ENCODE measurements at places on chromosomes 13 and 19. TPM values are rescaled to one million over a fixed set of nuclear protein-coding genes. Genes with fewer than 3 reads are reported as not detected.
A peak's percentile ranks its signal among the peaks of the same experiment; 100 is the strongest.

The REEP6 gene
- total RNA-seq = 9.6 TPM

The LILRA1 gene
- total RNA-seq = 2.2 TPM

The CEACAM7 gene
- total RNA-seq = 0.16 TPM

The NOVA2 gene
- 8.5 TPM for total RNA-seq

The CEACAM4 gene
- 4.7 TPM for total RNA-seq

The ETHE1 gene
- 61.3 TPM for total RNA-seq

The CEACAM16 gene
- total RNA-seq = not detected

GRCh38 chr19:21691661-21692060 is 75.7 kb downstream of the ZNF100 start:
- no peaks in the 10 kb centered on the region for H3K27me3 ChIP-seq
- no peak for DNase-seq
- no peaks in the 10 kb centered on the region for H3K36me3 ChIP-seq
- no peaks in the 10 kb centered on the region for H3K4me1 ChIP-seq
- no peak overlapping the region for H3K27ac ChIP-seq

DNA sequence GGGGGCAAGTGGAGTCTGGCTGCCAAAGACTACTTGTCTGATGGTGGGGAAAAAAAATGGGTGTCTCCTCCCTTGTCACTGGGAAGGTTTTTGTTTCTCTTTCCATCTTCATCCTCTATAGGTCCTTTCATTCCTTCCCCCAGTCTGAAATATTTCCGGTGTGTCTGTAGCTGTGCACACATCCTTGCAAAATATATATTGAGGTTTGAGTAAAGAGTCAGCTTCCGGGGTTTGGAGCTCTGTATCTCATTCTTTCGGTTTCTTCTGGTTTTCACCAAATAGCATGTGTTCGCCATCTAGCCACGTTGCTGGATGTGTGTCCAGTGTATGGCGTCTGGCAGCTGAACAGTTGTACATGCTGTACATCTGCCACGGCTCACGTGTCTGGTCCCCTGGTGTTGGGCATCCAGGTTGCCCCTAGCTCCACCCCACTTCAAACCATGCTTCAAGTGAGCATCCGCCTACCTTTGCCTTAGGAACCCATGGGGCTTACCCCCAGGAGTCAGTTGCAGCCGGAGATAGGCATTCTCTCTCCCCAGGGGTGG is 142.2 kb downstream of the SIPA1L3 start:
- no peaks in the 10 kb centered on the region for H3K27me3 ChIP-seq
- H3K27ac ChIP-seq = no peak overlapping the region
- DNase-seq = no peak
- H3K36me3 ChIP-seq = no peaks in the 10 kb centered on the region
- H3K4me1 ChIP-seq = no peaks in the 10 kb centered on the region
- H3K4me3 ChIP-seq = no peak overlapping the region

DNA sequence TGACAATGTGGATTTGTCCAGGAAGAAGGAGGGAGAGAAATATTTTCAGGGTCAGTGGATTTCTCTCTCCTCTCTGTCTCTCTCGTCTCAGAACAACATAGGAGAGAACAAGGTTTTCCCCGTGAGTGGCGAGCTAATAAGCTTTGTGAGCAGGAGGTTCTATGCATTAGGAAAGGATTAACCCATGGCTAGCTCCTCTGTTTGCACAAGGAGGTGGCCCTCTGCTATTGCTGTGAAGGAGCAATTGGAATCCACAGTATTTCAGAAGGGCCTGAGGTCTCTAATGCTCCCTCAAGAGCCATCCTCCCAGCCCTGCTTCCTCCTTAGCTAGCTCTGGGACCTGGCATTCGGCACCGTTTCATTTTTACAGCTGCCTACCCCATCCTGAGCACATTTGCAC is 288.9 kb upstream of the MAB21L1 start:
- H3K4me1 ChIP-seq = no peaks in the 10 kb centered on the region
- no peak overlapping the region for H3K27ac ChIP-seq
- peaks cover 2% of the 10 kb centered on the region for H3K36me3 ChIP-seq
- no peaks in the 10 kb centered on the region for H3K27me3 ChIP-seq
- DNase-seq = no peak

DNA sequence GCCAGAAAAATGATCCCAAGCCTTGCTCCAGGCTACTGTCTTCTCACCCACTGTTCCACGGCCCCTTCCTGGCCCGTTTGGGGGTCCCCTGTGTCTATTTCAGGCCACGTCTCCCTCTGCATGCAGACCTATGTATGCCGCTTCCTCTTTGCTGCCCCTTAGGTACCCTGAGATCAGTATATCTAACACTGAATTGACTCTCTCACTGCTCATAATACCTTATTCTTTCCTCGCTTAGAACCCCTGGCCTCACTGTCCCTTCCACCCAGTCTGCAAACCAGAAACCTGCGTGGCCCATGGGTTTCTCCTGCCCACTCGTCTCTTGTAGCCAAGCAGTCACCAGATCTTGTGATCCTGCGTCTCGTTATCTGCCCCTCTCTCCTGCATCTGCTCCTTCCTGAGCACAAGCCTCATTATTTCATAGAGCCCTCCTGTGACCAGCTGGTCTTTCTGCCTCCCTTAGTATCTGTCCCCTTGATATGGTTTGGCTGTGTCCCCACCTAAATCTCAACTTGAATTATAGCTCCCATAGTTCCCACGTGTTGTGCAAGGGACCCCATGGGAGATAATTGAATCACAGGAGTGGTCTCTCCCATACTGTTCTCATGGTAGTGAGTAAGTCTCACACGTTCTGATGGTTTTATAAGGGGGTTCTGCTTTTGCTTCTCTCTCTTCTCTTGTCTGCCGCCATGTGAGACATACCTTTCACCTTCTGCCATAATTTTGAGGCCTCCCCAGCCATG is 109.0 kb upstream of the RNF113B start:
- peaks cover 3% of the 10 kb centered on the region for H3K4me1 ChIP-seq
- no peak overlapping the region for H3K27ac ChIP-seq
- no peaks in the 10 kb centered on the region for H3K27me3 ChIP-seq
- H3K36me3 ChIP-seq = no peaks in the 10 kb centered on the region

DNA sequence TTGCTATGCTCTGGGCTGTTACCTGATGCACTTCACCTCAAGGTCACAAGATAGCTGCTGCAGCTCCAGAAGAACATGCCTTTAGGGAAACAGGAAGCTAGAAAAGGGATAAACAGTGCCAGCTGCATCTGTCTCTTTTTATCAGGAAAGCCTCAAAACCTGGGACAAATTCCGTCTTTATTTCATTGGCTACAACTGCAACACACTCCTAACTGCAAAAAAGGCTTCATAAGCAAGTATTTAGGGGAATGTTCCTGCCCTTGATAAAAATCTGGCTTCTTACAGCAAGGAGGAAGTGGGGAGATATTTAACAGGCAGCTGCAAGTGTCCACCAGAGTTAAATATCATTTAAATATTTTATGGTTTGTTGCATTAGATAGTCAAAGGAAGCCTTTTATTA is 34.2 kb upstream of the SERTM1 start:
- no peaks in the 10 kb centered on the region for H3K27me3 ChIP-seq
- H3K4me1 ChIP-seq = no peaks in the 10 kb centered on the region
- H3K36me3 ChIP-seq = no peaks in the 10 kb centered on the region
- no peak for DNase-seq
- H3K27ac ChIP-seq = no peak overlapping the region
- no peak overlapping the region for H3K4me3 ChIP-seq

DNA sequence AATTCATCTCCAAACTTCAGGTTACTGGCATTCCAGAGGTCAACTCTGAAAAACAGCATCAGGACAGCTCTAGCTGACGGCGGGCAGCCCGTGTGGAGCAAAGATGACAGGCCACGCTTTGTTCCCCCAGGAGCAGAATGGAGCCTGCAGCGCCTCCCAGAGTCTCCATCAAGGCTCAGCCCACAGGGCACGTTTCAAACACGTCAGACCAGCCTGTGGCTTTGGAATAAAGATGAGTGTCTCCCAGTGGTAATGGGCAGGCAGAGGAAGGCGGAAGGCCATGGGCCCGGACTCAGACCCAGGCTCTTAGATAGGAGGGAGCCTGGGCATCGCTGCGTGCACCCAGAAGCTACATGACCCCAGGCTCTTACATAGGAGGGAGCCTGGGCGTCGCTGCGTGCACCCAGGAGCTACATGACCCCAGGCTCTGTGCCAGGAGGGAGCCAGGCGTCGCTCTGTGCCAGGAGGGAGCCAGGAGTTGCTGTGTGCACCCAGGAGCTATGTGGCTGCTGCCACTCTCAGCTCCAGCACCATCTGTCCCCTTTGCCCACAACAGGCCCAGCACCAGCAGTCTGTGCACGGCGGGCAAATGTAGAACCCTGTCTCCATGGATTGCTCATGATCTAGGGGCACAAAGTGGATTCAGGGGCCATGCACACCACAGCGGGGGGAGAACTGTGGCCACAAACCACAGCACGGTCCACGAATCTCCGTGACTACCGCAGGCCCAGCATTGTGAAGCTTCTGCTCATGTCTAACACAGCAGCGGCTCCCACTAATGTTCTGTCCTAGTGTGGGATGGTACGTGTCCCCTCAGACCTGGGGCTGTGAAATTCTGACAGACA is 47.8 kb upstream of the C13orf46 start:
- H3K27me3 ChIP-seq = no peaks in the 10 kb centered on the region
- H3K4me1 ChIP-seq = no peaks in the 10 kb centered on the region
- no peak overlapping the region for H3K4me3 ChIP-seq
- no peaks in the 10 kb centered on the region for H3K36me3 ChIP-seq
- no peak overlapping the region for H3K27ac ChIP-seq

GRCh38 chr13:99393791-99394735 is 86.9 kb upstream of the GPR183 start:
- no peaks in the 10 kb centered on the region for H3K36me3 ChIP-seq
- no peaks in the 10 kb centered on the region for H3K27me3 ChIP-seq
- no peak overlapping the region for H3K27ac ChIP-seq
- no peak for DNase-seq

- no peaks in the 10 kb centered on the region for H3K36me3 ChIP-seq
- H3K27ac ChIP-seq = no peak overlapping the region
- H3K27me3 ChIP-seq = no peaks in the 10 kb centered on the region
- DNase-seq = no peak
- no peaks in the 10 kb centered on the region for H3K4me1 ChIP-seq
- H3K4me3 ChIP-seq = no peak overlapping the region
These were observed 13.2 kb downstream of the CBY2 start for GRCh38 chr13:45715351-45715750.

- no peak overlapping the region for H3K4me3 ChIP-seq
- H3K4me1 ChIP-seq = no peaks in the 10 kb centered on the region
- no peaks in the 10 kb centered on the region for H3K36me3 ChIP-seq
- no peaks in the 10 kb centered on the region for H3K27me3 ChIP-seq
- no peak for DNase-seq
These were observed 123.6 kb upstream of the MAB21L1 start for GRCh38 chr13:35600137-35600536.

GRCh38 chr13:99686944-99687411 is 185.7 kb downstream of the TM9SF2 start:
- no peak overlapping the region for H3K4me3 ChIP-seq
- H3K36me3 ChIP-seq = no peaks in the 10 kb centered on the region
- H3K27ac ChIP-seq = no peak overlapping the region

DNA sequence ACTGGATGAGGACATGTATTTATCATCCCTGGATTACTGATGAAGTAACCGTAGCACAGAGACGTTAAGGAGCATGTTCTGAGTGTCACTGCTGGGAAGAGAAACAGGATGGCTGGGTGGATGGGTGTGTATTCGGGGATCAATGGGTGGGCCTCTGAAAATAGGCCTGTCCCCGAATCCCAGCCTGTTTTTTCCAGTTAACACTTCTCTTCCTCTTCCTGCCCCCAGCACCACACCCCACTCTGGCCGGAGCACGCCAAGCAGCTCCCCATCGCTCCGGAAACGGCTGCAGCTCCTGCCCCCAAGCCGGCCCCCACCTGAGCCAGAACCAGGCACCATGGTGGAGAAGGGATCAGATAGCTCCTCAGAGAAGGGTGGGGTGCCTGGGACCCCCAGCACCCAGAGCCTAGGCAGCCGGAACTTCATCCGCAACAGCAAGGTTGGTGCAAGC is 8.8 kb downstream of the GRAMD1A start:
- H3K27ac ChIP-seq = no peak overlapping the region
- H3K4me1 ChIP-seq = peaks cover 8% of the 10 kb centered on the region
- peaks cover 4% of the 10 kb centered on the region for H3K36me3 ChIP-seq
- H3K27me3 ChIP-seq = no peaks in the 10 kb centered on the region

- H3K36me3 ChIP-seq = no peaks in the 10 kb centered on the region
- no peak overlapping the region for H3K27ac ChIP-seq
- no peak for DNase-seq
- H3K27me3 ChIP-seq = no peaks in the 10 kb centered on the region
These were observed 358 bp downstream of the C19orf33 start for GRCh38 chr19:38304352-38304865.

- no peak overlapping the region for H3K4me3 ChIP-seq
- no peak overlapping the region for H3K27ac ChIP-seq
- no peaks in the 10 kb centered on the region for H3K27me3 ChIP-seq
- no peak for DNase-seq
These were observed 58.1 kb downstream of the TRPC4 start for GRCh38 chr13:37811441-37811840.

- H3K27me3 ChIP-seq = no peaks in the 10 kb centered on the region
- no peak overlapping the region for H3K4me3 ChIP-seq
- H3K4me1 ChIP-seq = peaks cover 2% of the 10 kb centered on the region
- peaks cover 2% of the 10 kb centered on the region for H3K36me3 ChIP-seq
- DNase-seq = no peak
These were observed 25.9 kb downstream of the RCN3 start for GRCh38 chr19:49553451-49554271.

- no peak overlapping the region for H3K27ac ChIP-seq
- H3K4me1 ChIP-seq = no peaks in the 10 kb centered on the region
- H3K36me3 ChIP-seq = peaks cover 8% of the 10 kb centered on the region
- no peak overlapping the region for H3K4me3 ChIP-seq
These were observed 44.9 kb downstream of the ESD start for GRCh38 chr13:46751811-46752635.

- no peak overlapping the region for H3K4me3 ChIP-seq
- DNase-seq = no peak
- H3K27me3 ChIP-seq = no peaks in the 10 kb centered on the region
- H3K36me3 ChIP-seq = no peaks in the 10 kb centered on the region
- no peaks in the 10 kb centered on the region for H3K4me1 ChIP-seq
These were observed 12.2 kb downstream of the SMAD9 start for GRCh38 chr13:36907821-36908220.

DNA sequence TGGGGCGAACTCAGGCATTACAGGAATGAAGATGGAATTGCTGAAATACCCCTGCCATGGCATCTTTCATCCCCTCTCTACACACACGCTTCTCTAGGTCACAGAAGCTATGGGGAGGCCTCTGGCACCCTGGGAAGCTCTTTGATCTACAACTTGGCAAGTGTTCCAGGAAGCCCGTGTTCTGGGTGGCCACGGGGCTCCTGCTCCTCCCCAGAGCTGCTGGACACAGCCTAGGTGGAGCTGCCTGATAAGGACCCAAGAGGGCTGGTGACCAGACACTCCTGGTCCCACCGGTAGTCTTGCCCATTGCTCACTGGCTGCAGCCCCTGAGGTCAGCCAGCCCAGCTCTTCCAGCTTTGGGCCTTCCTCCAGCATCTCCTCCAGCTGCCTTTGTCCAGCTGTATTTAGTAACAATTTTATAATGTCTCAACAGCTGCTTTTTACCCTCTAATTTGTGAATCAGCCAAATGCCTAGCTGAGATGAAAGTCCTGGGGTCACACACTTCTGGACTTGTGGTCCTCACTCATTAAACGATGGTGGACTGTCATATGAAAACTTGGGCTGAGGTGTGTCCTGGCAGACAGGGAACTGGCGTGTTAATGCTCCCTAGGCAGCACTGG is 72.8 kb upstream of the SPATA13 start:
- no peak overlapping the region for H3K4me3 ChIP-seq
- no peaks in the 10 kb centered on the region for H3K36me3 ChIP-seq
- H3K4me1 ChIP-seq = peaks cover 9% of the 10 kb centered on the region
- H3K27ac ChIP-seq = no peak overlapping the region
- DNase-seq = peak; percentile 82
- no peaks in the 10 kb centered on the region for H3K27me3 ChIP-seq

GRCh38 chr19:14786421-14786851 is 8.1 kb upstream of the ADGRE2 start:
- no peak overlapping the region for H3K4me3 ChIP-seq
- no peaks in the 10 kb centered on the region for H3K27me3 ChIP-seq
- H3K4me1 ChIP-seq = no peaks in the 10 kb centered on the region
- peak; percentile 45 for DNase-seq
- no peak overlapping the region for H3K27ac ChIP-seq

Data from kidney (tissue), 22 donors.